ENCODE measurements at places on chromosomes 16 and 17.

DNA sequence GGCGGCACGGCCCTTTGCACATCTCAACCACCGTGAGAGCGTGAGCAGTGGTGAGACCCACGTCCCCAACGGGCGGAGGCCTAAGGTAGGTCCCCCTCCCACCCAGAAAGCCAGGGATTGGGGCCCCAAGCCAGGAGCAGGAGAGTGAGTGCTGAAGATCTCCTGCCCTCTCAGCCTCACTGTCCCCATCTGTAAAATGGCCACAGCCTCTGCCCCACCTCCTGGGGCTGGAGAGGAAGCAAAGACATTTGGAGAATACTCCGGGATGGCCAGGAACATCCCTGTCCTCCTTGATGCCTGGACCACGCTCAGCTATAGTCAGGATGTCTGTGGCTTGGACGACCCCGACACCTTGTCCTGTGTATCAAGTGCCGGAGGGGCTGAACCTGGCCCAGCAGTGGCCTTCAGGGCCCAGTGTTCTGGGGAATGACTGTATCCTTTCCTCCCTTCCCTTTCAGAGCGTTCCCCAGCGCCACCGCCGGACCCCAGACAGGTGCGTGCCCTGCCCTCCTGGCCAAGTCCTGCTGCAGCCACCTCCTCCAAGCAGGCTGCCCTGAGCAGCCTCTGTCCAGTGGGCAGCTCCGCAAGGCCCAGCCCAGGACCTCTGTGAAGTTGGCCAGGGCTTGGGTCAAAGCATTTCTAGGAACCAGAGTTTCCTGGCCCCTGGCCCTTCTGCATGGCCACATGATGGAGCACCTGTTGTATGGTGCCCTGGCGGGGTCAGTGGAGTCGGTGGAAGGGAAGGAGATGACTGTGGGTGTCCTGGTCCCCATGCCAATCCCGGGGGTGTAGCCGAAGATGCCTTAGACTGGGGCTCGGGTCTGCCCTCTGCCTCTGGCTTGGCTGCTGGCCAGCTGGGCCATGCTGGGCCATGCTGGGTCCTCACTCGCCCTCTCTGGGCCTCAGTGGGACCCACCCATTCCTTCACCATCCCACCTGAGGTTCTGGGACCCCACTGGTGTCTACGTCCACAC, 38.4 kb downstream of the ADCY7 start:
- DNase-seq, result no peak

- no peak for DNase-seq
Measured at GRCh38 chr17:80529104-80529903, 15.3 kb upstream of the RPTOR start.

GRCh38 chr17:62911114-62911513, 54.9 kb upstream of the TANC2 start:
- no peak for DNase-seq

- DNase-seq, result no peak
Measured at GRCh38 chr17:66939461-66940114, 24.9 kb upstream of the CACNG4 start.

- no peak for DNase-seq
Measured at GRCh38 chr16:53089434-53090285, 34.9 kb downstream of the CHD9 start.

GRCh38 chr16:81630635-81631031, 148.5 kb upstream of the PLCG2 start:
- DNase-seq, result no peak

- no peak for DNase-seq
Measured at GRCh38 chr17:62565817-62566216, 61.7 kb upstream of the MRC2 start.

- DNase-seq, result no peak
Measured at GRCh38 chr16:50012182-50012581, 12.8 kb upstream of the CNEP1R1 start.

GRCh38 chr17:63304704-63305261, 141.3 kb downstream of the CYB561 start:
- DNase-seq, result no peak

DNA sequence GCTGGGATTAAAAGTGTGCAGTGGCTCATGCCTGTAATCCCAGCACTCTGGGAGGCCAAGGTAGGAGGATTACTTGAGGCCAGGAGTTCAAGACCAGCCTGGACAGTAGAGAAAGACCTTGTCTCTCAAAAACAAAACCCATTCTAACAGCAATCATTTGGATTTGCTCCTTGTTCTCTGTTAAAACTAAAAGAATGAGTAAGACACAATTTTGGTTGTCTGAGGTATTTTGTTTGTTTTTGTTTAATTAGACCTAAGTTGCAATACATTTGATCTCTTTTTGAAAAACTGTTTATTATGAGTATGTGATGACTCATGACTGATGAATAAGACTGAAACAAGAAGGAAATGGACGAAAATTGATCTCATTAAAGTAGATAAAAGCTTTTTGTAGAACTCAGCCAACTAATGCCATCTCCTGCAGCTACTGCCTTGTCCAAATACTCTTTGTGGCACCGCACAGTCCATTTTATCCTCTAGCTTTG, 29.0 kb downstream of the GLG1 start:
- no peak for DNase-seq

GRCh38 chr16:89599451-89599858, 14.0 kb upstream of the DPEP1 start:
- DNase-seq, result peak; percentile 20

DNA sequence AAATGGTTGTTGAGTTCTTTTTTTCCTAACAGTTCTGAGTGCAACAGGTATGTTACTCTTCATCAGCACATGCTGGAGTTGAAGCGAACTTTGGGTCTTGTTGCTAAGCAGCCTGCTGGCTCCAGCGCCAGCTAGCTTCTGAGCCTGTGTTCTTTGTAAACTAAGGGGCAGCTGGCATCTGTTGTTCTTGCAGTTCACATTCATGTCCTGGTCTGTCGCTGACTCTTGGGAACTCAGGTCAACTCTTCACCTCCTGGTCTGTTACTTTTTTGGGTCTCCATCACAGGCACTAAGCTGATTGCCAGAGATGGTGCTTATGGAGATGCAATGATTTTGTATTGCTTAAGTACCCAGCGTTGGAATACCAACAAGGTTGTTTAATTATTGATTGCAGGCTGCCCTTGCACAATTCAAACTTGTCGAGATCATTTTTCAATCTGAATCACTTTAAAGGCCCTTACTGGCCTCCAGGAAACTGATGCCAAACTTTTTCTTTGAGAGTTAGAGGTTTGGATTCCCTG, 40.9 kb downstream of the USP10 start:
- no peak for DNase-seq

DNA sequence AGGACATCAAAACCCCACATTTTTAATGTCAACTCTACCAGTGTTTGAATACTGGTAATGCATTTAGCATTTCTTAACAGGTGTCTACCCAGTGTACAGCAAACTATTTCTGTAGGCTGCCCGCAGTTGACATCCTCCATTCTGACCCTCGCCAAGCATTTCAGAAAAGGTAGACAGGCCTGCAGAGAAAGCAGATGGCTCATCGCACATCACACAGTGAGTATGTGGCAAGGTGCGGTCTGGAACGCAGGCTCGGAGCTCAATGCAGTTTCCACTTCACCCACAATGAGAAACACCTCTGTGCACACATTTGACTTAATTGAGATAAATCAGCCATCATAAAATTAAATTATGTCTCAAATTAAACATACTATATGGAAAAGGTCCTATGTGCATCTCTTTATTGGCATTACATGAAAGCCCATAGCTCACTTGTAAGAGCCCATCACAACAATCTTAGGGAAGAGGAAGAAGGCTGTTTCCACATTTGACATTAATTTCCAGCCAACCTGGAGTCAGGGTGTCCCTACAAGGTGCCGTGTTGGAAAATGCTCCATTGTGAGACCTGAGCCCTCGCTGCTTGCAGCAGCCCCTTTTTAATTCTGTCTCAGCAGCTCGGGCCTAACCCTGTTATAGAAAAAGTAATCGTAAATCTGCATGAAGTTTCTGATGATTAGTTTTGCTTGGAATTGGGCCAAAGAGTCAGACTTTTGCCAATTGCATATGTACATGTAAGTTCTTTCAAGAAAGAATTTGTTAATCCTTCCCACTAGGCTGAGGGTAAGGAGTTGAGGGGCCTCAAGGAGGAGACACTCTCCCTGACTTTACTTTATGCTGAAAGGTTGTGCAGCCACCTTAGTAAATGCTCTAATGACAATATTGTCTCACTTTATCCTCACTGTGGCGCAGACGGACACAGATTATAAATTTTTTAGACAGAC, 378.7 kb upstream of the DYNLRB2 start:
- DNase-seq, result no peak
